IPS DF 6.9 (cell line): ENCODE measurements at places on chromosomes 5 and 9.

DNA sequence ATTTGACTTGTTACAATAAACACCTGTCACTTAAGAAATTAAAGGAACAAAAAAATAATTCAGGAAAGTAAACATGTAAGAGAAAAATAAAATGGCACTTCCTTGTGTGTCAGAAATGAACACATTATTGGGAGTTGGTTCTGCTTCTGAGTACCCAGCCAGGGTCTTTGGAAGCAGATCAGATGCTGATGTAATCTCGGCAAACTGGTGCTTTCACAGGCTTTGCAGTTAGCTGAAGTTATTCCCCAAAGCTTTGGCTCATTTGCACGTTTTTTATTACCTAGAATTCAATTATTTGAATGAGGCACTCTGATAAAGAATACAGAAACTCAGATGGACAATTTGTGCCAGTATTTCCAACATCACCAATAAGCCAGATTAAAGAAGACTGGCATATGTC is 10.9 kb downstream of the CDH18 start:
- no peak for DNase-seq

DNA sequence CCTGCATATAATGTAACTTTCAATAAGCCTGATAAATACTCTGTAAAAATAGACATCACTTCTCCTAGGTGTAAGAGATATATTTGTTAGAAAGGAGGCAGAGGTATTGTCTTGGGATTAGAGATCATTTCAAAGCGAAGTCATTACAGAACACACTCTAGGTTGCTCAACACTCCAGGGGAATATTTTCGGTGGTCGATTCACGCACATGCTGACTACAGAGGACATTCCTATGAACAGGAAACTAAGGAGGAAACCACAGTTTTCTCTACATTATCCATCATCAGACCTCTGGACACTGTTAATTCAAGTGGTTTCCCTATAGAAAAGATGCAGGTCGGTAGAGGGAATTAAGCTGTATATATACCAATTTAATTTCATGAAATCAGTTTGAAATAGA is 370.0 kb downstream of the NDUFS4 start:
- DNase-seq: no peak

- no peak for DNase-seq
Measured at GRCh38 chr5:89601880-89602279, 718.9 kb upstream of the MEF2C start.

DNA sequence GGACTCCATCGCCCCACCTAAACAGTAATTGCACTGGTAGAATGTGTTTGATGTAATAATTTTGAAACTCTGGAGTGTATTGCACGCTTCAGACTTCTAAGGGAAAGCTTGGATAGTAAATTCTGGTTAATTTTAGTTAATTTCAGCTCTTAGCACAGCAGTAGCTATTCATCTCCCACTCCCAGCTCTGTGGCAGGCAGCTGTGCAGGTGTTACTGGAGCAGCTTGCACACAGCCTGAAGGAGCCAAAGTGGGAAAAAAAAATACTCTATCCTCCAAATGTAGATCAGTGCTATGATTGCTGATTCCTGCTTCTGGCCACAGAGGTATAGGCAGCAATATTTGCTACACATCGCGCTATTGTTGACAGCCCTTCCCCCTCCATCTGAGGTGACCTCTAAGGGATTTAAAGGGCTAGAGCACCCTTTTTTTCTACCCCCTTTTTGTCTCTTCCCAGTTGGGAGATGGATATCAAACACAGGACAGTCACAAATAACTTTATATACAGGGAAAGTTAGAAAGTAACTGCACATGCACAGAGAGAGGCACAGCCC is 97.4 kb downstream of the KCTD16 start:
- no peak for DNase-seq

GRCh38 chr5:142772446-142773293 is 2.5 kb downstream of the ARHGAP26 start:
- DNase-seq: no peak

- DNase-seq: no peak
Measured at GRCh38 chr9:32783168-32783891, at the start of gene TMEM215. TMEM215 (plus strand) TSS chr9:32783540; CDS start chr9:32784184, 644 bp downstream.

DNA sequence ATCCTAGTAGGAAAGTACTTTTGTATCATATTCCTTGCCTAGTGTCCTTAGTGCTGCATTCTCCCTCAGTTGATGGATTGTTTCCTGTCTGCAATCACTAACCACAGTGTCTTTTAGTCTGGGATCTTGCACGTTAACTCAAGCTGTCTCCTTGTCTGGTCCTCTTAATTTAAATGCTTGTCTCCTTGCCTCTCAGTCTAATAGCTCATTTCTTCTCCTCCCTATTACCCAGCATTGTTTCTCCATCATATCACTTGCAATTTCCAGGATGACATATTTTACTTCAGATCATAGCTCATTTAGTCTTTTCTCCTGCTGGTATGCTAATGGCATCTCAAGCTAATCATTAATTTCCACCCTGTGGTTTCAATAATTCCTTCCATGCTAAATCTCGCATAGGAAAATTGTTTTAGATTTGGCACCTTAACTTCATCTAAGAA is 2052.0 kb upstream of the C9orf72 start:
- no peak for DNase-seq

- DNase-seq: no peak
Measured at GRCh38 chr9:89538871-89539270, 41.0 kb upstream of the SEMA4D start.

GRCh38 chr5:131270809-131271208 is 7.0 kb downstream of the CDC42SE2 start:
- no peak for DNase-seq

GRCh38 chr5:26192486-26192885 is 845.9 kb downstream of the CDH9 start:
- DNase-seq: no peak

DNA sequence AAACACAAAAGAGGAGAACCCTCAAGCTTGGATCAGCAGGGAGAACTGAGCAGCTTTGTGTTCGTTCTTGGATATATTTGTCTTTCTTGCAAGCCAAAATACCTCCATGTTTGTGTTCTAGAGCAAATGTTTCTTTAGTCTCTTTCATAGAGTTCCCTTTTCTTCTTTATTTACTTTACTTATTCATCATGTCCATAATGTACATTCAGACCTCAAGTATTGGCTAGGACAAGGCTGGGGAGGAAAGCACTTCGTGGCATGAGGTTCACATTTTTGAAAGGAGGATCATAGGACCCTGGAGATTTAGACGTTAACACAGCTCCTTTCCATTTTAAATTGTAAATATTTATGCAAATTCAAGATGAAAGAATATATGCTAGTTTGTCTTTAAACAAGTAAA is 590.2 kb upstream of the MEF2C start:
- no peak for DNase-seq

DNA sequence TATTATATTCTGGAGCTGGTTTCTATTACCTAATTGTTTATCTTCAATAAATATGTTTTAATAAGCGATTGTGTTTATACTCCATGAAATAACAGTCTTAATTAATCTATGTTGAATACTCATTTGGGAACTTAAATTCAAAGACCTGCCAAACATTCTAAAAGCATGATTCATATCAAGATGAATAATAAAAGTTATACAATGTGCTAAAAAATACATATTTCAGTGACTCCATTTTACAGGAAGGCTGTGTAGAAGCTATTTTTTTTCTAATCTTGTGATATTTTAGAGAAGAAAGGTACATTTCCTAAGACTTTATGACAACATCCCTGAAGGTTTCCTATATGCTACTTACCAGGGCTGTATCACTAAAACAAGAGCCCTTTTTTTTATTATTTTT is 417.9 kb downstream of the NFIB start:
- DNase-seq: no peak

GRCh38 chr5:150517272-150518152 is 9.6 kb downstream of the NDST1 start:
- DNase-seq: no peak

DNA sequence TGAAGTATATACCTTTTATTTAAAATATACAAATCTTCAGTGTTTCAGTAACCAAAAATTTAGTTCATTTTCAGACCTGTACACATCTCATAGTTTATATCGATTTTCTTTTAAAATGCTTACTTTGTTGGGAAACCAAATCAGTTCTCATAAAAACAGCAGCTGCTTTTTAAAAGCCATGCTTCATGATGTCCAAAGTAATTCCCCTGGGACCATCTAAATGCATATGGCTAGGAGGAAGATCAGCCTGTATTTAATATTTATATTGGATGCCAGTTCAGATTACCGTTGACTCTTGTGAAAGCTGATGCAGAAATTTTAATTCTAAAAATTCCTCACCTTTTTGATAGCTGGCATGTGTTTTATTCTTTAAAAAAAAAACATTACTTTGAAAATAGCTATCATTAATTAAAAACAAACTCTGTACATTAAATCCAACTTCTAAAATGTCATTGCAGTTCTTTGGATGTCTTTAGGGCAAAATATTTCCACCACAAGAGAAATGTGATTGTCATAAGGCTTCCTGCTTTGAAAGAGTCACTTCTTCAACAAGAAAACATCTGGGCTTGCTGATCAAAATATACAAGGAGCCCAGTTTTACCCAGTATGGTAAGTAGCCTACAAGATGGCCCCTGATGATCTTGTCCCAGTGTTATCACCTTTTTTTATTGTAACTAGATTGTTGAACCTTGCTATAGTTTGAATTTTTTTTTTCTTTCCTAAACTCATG is 1242.9 kb upstream of the CDH6 start:
- no peak for DNase-seq

- DNase-seq: no peak
Measured at GRCh38 chr9:105855987-105856386, 161.6 kb downstream of the TMEM38B start.

- DNase-seq: no peak
Measured at GRCh38 chr5:160129841-160130240, 10.6 kb upstream of the PWWP2A start.

GRCh38 chr9:113617550-113617949 is 154.0 kb downstream of the RGS3 start:
- DNase-seq: no peak

DNA sequence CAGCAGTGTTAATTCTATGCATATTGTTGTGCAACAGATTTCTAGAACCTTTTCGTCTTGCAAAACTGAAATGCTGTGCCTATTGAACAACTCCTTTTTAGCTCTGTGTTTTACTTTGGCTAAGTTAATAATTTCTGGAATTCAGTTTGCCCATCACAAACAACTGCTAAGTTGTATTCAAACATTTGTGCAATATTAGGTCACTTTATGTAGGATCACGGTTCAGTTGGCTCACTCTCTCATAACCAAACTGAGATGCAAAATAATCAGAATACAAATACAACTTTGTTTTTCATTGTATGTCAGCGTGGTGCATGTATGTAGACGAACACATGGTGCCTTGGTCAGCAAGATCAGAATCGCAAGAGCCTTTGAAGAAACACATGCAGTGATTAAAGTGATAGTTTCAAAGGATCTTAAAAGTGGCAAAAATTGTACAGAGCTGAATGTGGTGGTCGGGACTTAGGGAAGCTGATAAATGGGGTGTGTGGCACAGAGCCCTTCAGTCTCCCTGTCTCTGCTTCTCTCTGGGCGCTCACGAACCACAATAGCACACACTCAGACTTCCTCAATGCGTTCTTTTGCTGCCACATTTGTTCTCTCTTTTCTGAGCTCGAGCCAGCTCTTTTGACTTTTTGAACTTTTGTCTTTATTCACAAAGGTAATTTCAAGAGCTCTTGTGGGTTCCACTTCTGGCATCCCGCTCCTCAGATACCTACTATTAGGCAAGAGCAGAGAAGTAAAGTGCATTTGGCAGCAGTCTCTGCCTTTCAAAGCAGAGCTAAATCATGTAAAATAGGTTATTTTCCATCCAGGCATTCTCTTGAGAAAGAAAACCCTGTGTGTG is 112.4 kb upstream of the CTSL start:
- DNase-seq: no peak

DNA sequence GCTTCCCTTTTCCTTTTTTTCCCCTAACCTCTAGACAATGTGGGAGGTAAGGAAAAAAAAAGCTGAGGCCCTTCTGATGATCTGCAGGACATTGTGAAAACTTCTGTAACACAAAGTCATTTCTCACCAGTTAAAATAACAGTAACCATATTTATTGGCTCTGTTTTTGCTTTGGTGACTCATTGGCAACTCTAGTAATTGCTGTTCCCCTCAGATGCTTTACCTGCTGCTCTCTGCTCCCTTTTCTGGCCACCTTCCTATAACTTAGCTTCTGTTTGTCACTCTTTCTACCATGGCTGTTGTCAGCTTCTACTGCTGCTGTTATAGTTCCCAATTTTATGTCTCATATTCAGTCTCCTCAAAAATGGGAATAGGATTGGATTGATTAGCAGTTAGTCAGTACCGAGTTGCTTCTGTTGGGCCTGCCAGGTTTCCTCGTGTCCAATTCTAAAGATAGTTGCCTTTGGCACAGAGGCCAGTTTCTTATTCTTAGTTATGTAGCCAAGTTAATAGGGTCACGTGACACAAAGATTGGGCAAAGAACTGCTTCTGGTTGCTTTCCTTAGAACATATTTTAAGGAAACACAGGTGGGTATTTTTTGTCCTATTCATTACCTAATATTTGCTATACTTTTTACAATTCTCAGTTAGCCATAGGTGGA is 16.8 kb downstream of the SCAMP1 start:
- DNase-seq: no peak

DNA sequence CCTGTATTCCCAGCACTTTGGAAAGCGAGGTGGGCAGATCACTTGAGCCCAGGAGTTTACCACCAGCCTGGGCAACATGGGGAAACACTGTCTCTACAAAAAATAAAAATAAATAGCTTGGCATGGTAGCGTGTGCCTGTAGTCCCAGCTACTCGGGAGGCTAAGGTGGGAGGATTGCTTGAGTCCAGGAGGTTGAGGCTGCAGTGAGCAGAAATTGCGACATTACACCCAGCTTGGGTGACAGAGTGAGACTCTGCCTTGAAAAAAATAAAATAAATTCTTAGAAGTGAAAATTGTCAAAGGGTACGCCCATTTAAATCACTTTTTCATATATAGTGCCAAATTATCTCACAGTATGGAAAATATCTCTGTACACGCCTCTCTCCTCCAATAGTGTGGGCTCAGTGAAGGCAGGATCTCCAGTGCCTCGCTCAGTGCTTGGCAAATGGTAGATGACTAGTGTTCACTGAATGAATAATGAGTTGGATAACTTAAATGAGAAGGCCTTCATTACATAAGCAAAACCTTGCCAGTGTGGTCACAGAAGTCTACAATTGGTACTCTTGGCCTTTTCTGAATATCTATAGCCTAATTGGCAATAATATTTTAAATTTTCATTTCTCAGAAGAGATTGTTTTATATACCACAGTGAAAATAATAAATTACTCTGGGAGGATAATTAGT is 9.4 kb upstream of the CCL28 start:
- DNase-seq: no peak
